ENCODE measurements at places on chromosomes 12 and 14.
A peak's percentile ranks its signal among the peaks of the same experiment; 100 is the strongest.

- DNase-seq = no peak
Observed at GRCh38 chr14:58367296-58367695, 28.4 kb upstream of the TOMM20L start.

DNA sequence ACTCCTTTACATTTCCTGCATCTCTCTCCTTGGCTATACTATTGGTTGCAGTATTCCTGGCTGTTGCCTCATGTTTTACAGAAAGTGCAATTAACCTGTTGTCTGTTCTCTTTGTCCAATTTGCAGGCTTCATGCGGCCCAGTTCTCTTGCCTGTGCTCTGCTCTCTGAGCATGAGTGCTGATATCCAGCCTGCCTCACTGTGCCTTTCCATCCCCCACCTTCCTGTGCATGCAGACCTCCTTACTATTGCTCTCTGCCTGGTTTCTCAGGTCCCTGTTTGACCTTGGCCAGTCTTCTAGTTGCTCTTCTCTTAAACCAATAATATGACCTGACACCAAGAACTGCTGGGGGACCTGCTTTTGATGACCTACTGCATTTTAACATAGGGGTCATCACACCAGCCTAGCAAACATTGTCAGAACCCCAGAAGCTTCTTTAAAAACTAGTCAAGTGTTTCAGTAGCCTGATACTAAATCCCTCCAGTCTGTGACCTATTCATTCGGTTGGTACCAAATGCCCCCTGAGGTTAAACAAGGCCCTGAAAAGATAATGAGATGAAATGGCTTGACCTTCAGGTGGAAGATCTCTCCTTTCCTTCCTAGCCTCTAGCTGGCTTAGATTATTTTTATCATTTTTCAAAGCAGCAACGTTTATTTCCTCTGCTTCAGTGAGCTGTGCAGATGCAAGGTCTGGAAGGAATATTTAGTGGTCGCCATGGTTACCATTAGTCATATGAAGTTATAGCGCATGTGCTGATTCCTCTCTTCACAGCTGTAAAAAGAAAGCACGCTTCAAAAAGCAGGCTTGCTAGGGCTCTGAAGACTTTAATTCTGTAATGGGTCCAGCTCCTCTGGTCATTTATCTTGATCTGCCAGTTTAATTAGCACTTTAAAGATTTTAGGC lies 216.5 kb downstream of the PHLDA1 start:
- DNase-seq = no peak

- no peak for DNase-seq
Observed at GRCh38 chr12:114684870-114685273, 897 bp upstream of the TBX3 start.

GRCh38 chr12:107320929-107321631 lies 227.7 kb upstream of the CRY1 start:
- peak; percentile 49 for DNase-seq

DNA sequence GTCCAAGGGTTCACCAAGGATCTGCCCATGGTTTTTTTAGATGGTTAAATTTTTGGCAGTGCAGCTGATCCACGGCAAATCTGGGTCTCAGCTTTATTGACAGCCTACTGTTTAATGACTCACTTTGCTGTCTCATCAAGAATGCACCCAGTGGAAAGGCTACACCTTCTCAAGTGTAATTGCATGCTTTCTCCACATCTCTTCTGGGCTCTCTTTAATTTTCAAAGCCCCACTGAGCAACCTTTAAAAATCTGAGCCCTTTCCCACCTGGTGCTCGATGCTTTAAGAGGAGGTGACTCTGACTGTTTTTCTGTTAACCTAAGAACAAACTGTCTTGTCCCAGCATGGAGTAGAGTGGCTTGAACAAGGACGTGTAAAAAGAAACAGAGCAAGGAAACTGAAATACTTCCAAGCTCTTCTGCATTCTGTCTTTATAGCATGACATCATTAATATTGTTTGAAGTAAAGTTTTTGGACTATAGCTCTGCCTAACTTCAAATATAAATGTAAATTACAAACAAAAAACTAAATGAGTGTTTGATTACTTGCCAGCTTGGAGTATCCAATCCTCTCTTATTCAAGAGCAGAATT lies 214.2 kb upstream of the KRR1 start:
- no peak for DNase-seq

GRCh38 chr12:117603316-117604113 lies 242.1 kb upstream of the NOS1 start:
- no peak for DNase-seq

DNA sequence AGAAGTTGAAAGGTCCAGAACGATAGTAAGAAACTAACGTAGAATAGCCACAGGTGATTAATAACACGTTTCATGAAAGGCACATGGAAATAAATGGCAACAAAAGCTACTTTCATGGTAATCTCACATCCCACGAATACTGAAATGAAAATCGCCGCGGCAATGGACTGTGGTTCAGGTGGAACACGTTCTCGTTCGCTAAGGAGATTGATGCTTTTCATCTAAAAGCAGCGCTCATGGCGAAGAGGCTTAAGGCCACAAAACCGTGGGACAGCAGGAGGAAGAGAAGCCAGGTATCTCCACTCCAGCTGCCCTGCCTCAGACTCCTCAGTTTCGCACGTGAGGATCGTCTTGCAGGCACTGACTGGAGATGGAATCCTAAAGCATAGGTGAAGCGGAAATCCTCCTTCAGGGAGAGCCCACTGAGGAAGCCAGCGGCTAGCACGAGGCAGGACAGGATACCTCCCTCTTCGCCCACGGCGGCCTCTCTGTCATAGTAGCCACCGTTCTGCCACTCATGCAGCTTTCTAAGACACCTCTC lies 696 bp upstream of the GPHN start:
- no peak for DNase-seq

- no peak for DNase-seq
Observed at GRCh38 chr14:62006116-62006731, 244.0 kb downstream of the SNAPC1 start.

GRCh38 chr14:53888535-53889386 lies 67.9 kb downstream of the BMP4 start:
- no peak for DNase-seq

GRCh38 chr14:72434856-72435255 lies 459.0 kb downstream of the DPF3 start:
- no peak for DNase-seq

DNA sequence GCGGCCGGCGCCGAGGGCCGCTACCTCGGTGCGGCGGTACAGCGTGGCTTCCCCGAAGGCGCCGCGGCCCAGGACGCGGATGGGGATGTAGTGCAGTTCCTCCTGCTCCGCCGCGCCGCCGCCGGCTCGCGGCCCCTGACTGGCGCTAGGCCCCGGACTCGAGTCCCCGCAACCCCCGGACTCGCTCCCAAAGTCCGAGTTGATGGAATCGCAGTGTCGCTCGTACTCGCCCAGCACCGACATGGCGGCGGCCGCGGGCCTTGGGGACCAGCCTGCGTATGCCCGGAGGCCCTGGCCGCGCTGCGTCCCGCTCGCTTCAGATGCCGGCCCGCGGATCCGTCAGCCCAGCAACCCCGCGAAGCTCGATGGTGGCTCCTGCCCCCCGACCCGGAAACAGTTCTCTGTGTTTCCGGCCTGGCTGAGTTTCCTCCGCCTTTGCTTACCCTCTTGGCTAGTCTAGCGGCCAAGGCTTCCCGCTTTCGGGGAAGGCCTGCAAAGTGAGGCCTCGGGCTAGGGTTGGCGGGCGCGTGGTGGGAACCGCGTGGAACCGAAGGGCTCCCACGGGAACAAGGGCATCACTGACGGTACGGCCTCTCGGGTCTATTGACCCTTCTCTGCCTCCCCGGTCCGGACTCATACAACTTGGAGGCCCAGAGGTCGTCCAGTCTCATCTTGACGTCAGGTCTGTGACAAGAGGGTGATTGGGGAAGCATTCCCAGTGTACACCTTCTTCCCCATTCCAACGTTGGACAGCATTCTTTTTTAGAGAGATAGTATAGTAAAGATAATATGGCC lies at the start of gene NEK9:
Gene NEK9 (minus strand): TSS at position 370 of the 795 bp plus-strand sequence. CDS start 127 bp downstream, at position 243.
- DNase-seq = peak; percentile 71

GRCh38 chr12:3658327-3659163 lies 94.4 kb downstream of the CRACR2A start:
- DNase-seq = no peak

- DNase-seq = no peak
Observed at GRCh38 chr14:33184587-33184986, 245.9 kb downstream of the NPAS3 start.

- no peak for DNase-seq
Observed at GRCh38 chr14:58562141-58562540, 75.6 kb upstream of the DACT1 start.

DNA sequence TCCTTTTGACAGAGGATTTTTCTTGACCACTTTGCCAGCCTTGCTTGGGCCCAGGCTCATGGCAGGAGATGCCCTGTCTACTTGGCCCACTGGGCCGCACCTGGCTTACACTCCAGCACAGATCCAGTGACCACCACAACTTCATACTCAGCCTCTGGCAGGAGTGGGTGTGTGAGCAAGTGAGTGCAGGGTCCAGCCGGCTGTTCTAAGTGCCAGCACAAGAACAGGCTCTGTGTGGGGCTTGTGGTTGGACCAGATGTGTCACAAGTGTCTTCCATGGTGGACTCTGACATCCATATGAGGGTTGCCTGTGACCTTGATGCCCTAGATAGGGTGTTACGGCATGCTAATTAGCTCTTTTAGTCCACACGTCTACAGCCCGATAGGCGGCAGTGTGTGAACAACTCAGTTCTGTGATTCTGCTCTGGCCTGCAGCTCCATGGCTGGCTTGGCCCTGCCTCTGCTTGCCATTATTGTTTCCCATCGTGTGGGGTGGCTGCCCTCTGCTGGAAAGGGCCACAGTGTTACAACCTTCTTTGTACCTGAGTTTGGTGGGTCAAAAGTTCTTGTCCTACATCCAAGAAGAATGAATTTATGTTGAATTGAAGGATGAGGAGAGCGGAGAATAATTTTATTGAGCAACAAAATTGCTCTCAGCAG lies 1089.1 kb downstream of the SLC6A15 start:
- no peak for DNase-seq

DNA sequence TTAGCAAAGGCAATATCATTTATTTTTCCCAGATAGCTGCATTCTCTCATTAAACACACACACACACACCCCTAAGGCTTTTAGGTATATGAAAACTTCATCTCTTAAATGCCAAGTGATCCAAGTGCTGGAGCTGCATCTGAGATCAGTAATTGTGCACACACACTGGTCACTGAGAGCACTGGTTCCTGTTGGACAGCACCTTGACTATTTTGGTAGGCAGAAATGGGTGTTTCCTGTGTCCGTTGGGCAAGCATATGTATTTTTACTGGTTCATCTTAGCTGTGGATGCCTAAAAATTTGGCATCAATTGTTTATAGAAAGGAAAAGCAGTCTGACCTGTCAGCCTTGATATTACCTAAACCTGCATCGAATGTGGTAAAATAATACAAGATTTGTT lies 182.5 kb downstream of the MSRB3 start:
- no peak for DNase-seq

- DNase-seq = no peak
Observed at GRCh38 chr14:76924371-76925096, 98.3 kb downstream of the LRRC74A start.

GRCh38 chr12:121801595-121802484 lies 2.0 kb upstream of the SETD1B start:
- no peak for DNase-seq

- DNase-seq = no peak
Observed at GRCh38 chr12:107221913-107222312, 128.6 kb upstream of the CRY1 start.

DNA sequence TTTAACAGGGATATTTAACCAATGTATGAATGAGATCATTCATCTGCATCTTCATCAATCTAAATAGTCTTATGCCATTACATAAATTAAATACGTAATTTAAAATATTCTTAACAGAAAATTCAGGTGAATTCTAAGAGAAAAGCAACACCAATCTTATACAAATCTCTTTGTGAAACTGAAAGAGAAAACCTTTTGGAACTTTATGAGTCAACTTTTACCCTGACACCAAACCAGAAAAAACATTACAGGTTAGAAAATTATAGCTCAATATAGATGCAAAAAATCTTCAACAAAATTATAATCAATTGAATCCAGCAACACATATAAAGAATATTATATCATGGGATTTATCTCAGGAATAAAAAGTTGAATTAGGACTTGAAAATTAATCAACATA lies 3.4 kb downstream of the GLIPR1L1 start:
- no peak for DNase-seq

DNA sequence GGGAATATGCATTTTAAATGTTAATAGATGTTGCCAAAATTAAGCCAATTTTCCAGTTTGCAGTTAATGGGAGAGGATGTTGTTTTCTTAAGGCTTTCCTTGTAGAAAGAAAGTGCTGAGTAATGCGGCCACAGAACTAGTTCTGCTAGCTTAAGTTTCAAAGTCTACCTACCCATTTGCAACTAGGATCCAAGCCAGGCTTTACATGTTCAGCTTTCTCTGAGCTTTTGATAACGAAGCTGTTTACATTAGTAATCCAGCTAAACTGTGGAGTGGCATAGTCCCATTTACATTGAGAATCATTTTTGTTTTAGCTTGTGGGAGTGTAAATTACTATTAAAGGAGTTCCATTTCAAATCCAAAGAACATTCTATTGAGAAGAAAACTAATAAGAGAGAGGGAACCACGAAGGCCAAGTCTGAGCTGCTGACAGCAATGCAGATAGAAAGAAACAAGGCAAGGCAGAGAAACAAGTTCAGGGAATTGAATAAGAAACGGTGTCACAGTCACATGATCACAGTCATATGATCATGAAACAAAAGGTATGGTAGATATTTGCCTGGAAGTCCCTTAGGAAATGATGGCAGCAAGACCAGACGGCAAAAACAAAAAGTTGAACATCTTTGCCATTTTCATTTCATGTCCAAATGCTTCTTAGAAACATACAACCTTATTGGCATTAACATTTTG lies 274.9 kb downstream of the PAWR start:
- DNase-seq = no peak

DNA sequence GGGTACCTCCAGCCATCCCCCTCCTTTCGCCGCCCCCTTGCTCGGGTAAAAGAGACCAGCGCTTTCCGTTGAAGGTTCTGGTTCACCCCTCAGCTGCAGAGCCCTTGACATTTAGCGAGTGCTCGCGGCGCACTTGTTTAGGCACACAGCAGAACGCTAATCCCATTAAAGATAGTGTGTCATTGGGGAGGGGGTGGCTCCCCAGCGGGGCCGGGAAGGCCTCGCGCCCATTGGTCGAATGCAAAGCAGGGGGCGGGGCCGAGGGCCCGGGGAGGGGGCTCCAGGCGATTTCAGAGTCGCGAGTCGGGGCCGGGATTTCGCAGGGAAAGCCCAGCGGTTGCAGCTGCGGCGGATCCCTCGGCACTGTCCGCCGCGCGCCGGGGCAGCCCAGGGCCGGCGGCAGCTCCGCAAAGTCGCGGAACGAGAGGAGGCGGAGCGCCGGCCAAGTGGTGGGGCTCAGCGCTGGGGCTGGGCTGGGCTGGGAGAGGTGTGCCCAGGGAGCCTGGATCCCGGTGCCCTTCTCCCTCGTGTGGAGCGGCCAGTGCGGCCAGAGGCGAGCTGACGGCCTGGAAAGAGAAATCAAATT lies 122.9 kb downstream of the TSPAN9 start:
- DNase-seq = no peak

DNA sequence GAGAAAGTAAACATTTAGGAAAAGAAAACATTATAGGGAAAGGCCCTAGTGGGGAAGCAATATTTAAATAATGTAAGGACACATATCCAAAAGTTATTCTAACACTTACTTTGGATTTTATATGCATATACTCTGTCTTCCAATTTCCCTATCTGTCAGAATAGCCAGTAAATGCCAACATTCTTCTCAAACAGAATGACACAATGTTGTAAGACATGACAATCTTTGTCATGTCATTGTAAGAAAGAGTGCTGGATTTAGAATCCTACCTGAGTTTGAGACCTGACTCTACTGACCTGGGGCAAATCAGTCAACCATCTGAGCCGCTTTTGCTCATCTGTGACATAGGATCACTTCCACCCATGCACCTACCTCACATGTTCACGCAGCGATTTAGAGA lies 198.3 kb downstream of the PHLDA1 start:
- no peak for DNase-seq

- no peak for DNase-seq
Observed at GRCh38 chr12:118680356-118680963, 300.9 kb upstream of the SRRM4 start.
